ENCODE measurements at places on chromosomes 11 and 22. TPM values are rescaled to one million over a fixed set of nuclear protein-coding genes. Genes with fewer than 3 reads are reported as not detected.

ATF4 gene
- total RNA-seq: 125 TPM

IL18 gene
- not detected for total RNA-seq

CABP4 gene
- 0.89 TPM for total RNA-seq

CRYBA4 gene
- 0.13 TPM for total RNA-seq

ABTB2 gene
- total RNA-seq: 0.13 TPM

CCDC89 gene
- total RNA-seq: not detected

BIRC2 gene
- 51.7 TPM for total RNA-seq

KDM4F gene
- not detected for total RNA-seq

Measured in dermis microvascular lymphatic vessel endothelial cell (primary cell).